ENCODE measurements at places on chromosomes 11 and 22. TPM values are rescaled to one million over a fixed set of nuclear protein-coding genes. Genes with fewer than 3 reads are reported as not detected.

- DNase-seq: peak; percentile 70
Measured at GRCh38 chr11:61152816-61153592, 8.2 kb downstream of the VPS37C start.

The ASPHD2 gene
- 1.3 TPM for total RNA-seq

DNA sequence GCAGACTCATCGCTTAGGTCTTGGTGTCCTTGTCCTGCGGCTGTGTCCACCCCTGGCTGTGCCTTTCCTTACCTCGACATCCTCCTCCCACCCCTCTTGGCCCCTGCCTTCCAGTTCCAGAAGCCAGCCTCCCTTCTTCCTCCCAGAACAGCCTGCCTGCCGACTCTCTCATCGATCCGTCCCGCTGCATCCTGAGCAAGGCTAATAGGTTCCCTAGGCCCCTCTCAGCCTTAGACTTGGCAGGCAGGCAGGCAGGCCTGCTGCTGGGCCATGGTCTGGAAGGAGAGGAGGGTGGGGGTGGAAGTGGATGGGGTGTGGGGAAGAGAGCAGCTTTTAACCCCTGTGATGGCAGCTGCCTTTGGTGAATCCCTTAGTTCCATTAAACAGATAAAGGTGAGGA, 196.7 kb upstream of the TBCEL start:
- DNase-seq: no peak

- DNase-seq: no peak
Measured at GRCh38 chr22:42648368-42649245, 585 bp downstream of the CYB5R3 start.

GRCh38 chr22:44907765-44908737, 101.8 kb downstream of the PHF21B start:
- no peak for DNase-seq

- peak; percentile 28 for DNase-seq
Measured at GRCh38 chr22:33105501-33105911, 47.3 kb upstream of the SYN3 start.

- DNase-seq: no peak
Measured at GRCh38 chr11:1560002-1560648, 11.9 kb downstream of the DUSP8 start.

- DNase-seq: no peak
Measured at GRCh38 chr11:44213148-44213547, 96.8 kb downstream of the ALX4 start.

The MPEG1 gene
- total RNA-seq: not detected

The HNRNPUL2 gene
- total RNA-seq: 3.9 TPM

- DNase-seq: no peak
Measured at GRCh38 chr22:42344361-42344905, 74.0 kb upstream of the TCF20 start.

DNA sequence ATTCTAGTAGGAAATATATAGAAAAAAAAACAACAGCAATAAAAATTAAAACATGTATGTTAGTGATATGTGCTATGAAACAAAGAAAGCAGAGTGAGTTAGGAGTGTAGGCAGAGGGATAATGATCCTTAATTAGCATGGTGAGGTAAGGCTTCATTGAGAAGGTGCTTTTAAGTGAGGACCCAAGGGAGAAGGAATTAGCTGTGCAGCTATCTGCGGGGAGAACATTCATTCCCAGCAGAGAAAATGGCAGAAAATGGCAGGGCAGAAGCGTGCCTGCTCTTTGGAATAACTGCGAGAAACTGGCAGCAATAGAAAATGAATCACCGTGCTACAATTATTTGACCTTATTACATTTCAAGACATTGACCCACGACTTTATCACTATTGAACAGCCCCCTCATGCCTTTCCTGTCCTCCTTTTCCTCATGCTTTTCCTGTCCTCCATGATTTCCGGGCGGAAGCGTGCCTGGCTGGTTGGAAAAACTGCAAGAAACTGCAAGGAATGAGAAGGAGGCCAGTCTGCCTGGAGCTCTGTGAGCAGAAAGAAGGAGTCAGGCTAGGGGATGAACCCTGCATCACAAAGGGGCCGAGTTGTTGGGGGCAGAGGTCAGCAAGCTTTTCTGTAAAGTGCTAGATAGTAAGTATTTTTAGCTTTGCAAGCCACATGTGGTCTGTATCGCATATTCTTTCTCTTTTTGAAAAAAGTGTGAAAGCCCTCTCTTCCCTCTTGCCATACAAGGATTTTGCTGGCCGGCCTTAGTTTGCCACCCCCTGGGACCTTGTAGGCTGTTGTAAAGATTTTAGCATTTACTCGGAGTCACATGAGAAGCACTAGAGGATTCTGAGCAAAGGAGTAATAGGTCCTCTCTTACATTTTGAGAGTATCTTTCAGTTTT, 37.1 kb upstream of the SWAP70 start:
- no peak for DNase-seq

GRCh38 chr11:2770761-2771301, 71.0 kb upstream of the KCNQ1OT1 start:
- DNase-seq: no peak

DNA sequence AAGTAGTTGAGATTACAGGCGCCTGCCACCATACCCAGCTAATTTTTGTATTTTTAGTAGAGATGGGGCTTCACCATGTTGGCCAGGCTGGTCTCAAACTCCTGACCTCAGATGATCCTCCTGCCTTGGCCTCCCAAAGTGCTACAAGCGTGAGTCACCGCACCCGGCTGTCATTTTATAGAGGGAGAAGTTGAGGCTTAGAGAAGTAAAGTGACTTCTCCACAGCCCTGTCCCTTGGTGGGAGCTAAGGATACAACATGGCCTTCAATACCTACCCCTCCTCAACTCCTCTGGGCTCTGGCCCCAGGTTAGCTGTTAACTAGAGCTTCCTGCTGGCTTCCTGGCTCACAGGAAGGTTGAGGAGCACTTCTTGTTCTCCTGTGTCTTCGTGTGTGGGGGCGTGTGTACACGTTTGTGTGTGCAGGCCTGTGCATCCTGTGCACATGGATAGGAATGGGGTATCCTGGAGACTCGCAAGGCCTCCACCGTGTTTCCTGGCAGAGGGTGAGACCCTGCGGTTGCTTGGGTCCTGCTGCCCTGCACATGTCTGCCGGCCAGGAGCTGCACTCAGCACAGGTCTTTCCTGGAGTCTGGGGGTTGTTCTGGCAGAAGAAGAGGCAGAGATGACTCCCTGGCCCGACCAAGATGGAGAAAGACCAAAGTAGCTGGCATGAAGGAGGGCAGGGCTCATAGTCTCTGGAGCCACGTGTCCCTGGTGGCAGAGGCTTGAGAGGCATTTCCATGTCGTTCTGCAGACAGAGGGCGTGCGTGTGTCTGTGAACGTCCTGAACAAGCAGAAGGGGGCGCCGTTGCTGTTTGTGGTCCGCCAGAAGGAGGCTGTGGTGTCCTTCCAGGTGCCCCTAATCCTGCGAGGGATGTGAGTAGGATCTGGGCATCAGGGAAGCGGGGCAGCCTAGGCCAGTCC, 2.4 kb downstream of the SIDT2 start:
- peak; percentile 70 for DNase-seq

DNA sequence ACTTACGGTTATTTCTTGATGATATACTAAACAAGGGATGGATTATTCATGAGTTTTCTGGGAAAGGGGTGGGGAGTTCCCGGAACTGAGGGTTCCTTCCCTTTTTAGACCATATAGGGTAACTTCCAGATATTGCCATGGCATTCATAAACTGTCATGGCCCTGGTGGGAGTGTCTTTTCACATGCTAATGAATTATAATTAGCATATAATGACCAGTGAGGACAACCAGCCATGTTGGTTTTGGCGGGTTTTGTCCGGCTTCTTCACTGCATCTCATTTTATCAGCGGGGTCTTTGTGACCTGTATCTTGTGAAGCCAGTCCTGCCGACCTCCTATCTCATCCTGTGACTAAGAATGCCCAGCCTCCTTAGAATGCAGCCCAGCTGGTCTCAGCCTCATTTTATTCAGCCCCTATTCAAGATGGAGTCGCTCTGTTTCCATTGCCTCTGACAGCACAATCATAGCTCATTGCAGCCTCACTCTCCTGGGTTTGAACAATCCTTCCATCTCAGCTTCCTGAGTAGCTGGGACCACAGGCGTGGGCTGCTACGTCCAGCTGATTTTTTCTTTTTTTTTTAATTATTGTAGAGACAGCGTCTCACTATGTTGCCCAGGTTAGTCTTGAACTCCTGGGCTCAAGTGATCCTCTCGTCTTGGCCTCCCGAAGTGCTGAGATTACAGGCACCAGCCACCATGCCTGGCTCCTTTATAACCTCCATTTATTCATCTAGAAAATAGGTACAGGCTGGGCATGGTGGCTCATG, 52.6 kb upstream of the EMID1 start:
- no peak for DNase-seq

DNA sequence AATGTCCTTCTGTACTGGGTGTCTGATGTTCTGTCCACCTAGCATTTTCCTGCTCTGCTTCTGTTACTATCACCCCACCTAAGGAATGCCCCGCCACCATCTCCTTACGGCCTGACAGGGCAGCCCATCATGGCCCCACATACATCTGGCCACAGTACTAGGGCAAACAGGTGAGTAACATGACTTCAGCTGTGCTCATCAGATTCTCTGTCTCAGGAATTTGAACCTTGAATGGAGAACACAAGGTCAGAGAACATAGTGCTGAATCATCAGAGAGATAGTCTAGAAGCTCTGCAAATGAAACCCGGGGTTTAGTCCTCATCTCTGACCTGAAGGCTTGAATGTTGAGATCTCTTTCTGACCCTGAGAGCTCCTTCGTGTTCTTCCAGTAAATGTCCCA, 32.4 kb downstream of the ZC3H12C start:
- peak; percentile 60 for DNase-seq

GRCh38 chr11:120208777-120209176, 2.1 kb upstream of the OAF start:
- DNase-seq: peak; percentile 75

The TECTA gene
- 0.18 TPM for total RNA-seq

The GGT5 gene
- 0.18 TPM for total RNA-seq

- peak; percentile 7 for DNase-seq
Measured at GRCh38 chr11:113806406-113806805, 26.8 kb downstream of the CLDN25 start.

DNA sequence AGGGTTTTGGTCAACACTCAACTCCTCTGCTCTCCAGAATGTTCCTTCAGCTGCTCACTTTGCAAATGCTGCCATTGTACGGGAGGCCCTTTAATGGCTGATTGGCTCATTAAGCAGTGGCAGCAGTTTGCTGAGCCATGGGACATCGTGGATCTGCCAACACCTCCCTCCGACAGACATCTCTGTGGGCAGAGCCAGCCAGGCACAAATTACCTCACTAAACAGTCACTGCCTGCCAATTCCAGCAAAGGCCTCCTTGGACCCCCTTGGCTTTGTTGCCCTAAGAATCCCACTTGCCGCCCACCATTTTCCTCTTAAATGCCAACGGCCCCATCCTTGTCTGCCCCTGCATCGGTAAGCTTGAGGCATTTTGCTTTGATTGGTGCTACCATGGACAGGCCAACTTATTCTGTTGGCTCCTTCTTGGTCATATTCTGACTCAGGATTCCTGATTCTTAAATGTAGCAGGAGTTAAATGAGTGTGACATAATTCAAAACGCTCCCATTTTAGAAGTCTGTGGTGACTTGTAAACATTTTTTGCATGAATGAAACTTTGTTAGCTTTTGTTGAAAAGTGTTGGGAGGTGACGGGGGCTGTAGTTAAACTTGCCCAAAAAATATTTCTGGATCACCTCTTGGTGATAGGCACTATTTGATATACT, 57.5 kb upstream of the LMO2 start:
- no peak for DNase-seq

GRCh38 chr22:19120829-19121630, 1.2 kb downstream of the DGCR2 start:
- DNase-seq: peak; percentile 33

GRCh38 chr11:17369094-17369493, 17.5 kb downstream of the NCR3LG1 start:
- DNase-seq: no peak

The CBLIF gene
- not detected for total RNA-seq

- DNase-seq: no peak
Measured at GRCh38 chr11:57444362-57445121, 15.8 kb upstream of the RTN4RL2 start.

The CARNS1 gene
- total RNA-seq: under 0.01 TPM

GRCh38 chr22:29112681-29113080, 39.8 kb downstream of the KREMEN1 start:
- DNase-seq: peak; percentile 8

The OR4A47 gene
- total RNA-seq: not detected

- DNase-seq: no peak
Measured at GRCh38 chr11:7448201-7448600, 37.1 kb upstream of the OLFML1 start.

DNA sequence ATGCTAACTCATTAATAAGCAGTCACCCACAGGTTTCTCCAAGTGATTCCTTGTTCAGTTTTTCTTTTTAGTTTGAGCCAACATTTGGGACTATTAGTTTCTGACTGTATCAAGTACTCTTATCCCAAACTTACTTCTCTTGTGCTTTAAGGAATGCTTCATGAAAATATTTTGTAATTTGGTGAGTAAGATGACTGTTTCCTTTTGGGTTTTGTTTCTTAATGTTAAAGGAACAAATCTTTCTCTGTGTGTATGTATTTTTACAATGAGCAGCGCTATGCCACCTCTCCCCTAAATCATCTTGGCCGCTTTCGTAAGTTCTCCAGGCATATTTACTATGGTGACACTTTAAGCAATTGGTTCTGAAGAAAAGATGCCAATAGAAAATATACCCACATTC, 72.4 kb downstream of the LDLRAD3 start:
- no peak for DNase-seq

The MOGAT2 gene
- total RNA-seq: not detected

- peak; percentile 85 for DNase-seq
Measured at GRCh38 chr11:77244277-77245027, 57.0 kb downstream of the GDPD4 start.

- DNase-seq: peak; percentile 40
Measured at GRCh38 chr11:130386056-130386455, 42.4 kb downstream of the ADAMTS8 start.

DNA sequence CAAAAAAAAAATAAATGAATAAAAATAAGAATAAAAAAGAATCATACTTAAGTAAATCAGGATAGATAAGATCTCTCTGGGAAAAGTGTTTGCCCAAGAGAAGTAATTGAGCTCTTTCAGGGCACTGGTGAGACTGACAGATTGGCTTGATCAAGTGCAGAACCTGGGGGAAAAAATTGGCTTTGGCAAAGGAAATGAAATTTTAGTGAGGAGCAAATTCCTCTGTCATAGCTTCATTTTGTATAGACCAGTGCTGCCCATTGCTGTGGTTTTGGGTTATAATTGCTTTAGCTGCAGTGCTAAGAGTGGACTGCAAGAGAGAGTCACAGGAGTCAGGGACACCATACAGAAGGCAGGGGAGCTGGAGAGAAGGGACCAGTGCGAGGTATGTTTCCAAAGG, 35.7 kb downstream of the SFI1 start:
- peak; percentile 3 for DNase-seq

The FBLN1 gene
- 11.4 TPM for total RNA-seq

DNA sequence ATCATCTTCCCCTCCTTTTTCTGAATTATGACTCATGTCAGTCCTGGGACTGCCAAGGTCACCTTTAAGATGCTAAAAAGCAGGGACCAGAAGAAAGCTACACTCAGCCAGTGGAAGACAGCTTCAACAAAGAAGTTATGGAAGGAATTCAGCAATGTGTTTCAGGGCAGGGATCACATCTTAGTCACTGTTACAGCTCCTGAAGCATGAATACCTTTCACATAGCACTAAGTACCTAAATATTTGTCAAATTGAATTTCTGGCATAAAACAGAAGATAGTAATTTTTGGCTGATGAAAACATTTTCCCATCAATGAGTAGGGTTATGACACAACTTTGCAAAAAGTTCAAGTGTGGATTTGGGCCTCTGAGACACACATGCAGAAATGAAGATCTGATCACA, 5.2 kb downstream of the DDB1 start:
- peak; percentile 57 for DNase-seq
